ENCODE measurements at places on chromosomes 11 and 22. TPM values are rescaled to one million over a fixed set of nuclear protein-coding genes. Genes with fewer than 3 reads are reported as not detected.

DNA sequence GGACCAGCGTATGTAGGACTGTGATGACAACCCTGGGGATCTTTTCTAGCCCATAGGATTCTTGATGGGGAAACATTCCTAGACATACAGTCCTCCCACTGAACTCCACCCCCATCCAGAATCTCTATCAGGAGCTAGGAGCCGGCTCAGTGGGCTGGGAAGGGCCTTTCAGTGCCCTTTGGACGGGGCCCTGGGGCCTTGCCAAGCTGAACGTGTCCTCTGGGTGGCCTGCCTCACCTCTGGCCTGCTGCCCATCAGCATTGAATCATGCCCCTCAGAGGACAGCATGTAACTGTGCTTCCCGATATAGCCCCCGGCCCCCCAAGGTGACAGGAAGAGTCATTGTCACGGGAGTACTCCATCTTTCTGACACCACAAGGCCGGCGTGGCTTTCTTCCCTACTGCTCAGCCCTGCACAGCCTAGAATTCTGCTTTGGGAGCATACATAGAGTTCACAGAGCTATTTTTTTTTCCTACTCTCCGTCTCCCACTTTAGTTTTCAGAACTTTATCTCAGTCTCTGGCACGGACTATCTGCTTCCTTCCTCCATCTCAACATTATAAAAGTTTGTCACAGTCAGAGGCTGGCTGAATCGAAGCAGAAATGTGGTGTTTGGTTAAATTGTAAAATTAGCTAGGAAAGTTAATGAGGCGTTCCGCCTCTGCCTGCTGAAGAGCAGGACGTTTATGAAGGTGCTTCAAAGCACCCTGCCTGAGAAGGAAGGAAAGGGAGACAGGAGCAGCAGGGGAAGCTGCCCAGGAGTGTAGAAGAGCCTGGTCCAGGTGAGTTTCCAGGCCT lies 111.9 kb downstream of the ZBTB16 start:
- peak; percentile 93 for DNase-seq

GRCh38 chr11:122670131-122670530 lies 14.6 kb downstream of the UBASH3B start:
- DNase-seq: no peak

DNA sequence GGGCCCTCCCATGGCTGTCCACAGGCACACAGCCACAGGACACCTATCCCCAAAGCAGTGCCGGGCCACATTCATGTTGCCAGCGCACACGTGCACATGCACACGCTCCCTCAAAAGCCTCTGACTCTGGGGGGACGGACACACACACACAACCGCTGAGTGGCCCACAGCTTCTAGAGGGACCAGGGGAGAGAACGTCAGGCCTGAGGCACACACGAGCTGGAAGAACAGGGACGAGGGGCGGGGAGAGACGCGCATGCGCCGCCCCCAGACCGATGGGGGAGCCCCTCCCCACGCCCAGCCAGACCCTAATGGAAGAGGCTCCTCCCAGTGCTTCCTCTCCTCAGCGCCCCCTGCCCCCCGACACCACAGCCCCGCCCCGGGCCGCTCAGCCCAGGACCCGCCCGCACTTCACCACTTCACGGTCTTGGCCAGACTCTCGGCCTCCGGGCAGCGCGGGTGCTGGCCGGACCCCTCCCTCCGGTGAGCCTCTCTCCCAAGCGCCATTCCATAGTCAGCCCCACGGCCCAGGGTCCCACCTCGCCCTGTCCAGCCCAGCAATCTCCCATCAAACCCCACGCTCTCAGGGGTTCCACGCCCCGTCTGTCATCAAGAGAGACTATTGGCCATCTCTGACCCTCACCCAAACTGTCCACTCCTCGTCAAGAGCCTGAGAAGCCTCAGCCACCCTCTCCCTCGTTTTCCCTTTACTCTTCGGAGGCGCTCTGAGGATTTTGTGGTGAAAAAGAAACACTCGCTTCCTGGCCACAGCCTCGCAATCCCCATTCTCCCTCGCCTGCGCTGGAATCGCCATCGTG lies 11.7 kb downstream of the NRXN2 start:
- no peak for DNase-seq

DNA sequence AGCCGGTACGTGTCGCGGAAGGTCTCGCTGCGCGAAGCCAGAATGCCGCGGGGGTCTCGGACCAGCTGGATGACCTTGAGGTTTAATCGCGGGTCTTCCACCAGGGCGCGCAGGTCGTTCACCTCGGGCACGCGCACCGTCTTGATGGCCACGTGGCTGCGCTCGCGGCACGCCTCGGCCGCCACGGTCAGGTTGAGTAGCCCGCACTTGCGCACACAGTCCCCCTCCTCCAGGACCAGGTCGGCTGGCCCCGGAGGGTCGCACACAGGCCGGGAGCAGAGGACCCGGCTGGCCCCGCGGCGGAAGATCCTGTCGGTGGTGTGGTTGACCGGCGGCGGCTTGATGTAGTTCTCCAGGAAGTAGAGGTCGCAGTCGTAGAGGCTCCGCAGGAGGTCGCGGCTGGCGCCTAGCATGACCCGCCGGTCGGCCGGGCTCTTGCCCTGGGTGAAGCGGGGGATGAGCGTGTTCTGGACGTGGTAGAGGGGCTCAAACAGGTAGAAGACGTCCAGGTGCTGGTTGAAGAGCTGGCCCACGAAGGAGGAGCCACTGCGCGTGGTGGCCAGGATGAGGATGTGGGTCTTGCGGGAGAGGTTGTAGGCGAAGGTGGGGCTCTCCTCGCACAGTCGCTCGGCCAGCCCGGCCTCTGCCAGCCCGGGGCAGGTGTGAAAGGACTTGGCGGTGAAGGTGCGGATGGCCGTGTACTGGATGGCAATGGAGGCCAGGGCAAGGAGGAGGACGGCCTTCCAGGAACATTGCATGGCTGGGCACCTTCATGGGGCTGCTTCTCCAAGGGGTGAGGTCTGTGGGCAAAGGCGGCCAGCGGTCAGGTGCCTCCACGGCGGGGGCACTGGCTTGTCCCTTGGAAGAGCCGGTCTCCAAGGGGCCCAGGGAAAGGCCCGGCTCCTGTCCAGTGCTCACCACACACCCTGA lies 15.0 kb downstream of the CHST1 start:
- peak; percentile 50 for DNase-seq

GRCh38 chr11:70319396-70320076 lies 49.0 kb downstream of the PPFIA1 start:
- no peak for DNase-seq

- no peak for DNase-seq
Measured at GRCh38 chr11:105158436-105158835, 18.9 kb upstream of the CARD18 start.

GRCh38 chr11:70900540-70900939 lies 351.8 kb downstream of the SHANK2 start:
- no peak for DNase-seq

- DNase-seq: no peak
Measured at GRCh38 chr11:82233201-82233600, 500.5 kb downstream of the FAM181B start.

GRCh38 chr22:28826921-28827320 lies 26.6 kb upstream of the XBP1 start:
- no peak for DNase-seq

DNA sequence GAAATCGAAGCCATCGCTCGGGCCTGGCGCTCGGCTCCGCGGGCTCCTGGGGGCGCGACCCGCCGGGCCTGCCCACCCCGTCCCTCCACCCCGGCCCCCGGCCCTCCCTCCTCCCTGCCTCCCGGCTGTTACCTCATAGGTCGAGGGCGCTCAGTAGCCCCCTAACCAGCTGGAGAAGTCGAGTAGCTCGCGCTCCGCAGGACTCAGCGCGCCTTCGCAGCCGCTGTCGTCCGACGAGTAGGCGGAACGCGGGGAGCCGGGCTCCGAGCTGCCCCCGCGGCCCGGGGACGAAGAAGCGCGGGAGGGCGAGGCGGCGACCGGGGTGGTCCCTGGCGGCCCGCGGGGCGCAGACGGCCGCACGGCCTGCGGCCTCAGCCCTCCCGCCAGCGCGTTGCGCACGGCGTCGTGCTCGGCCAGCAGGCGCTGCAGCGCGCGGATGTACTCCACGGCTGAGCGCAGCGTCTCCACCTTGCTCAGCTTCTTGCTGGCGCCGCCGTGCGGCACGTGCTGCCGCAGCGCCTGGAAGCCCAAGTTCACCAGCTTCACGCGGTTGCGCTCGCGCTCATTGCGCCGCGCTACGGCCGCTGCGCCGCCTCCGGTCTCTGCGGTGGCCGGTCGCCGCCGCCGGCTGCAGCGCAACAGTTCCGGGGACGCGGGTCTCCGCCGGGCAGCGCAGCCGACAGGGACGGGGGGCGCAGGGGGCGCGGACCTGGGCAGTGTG lies 627 bp downstream of the ASCL2 start:
- no peak for DNase-seq

DNA sequence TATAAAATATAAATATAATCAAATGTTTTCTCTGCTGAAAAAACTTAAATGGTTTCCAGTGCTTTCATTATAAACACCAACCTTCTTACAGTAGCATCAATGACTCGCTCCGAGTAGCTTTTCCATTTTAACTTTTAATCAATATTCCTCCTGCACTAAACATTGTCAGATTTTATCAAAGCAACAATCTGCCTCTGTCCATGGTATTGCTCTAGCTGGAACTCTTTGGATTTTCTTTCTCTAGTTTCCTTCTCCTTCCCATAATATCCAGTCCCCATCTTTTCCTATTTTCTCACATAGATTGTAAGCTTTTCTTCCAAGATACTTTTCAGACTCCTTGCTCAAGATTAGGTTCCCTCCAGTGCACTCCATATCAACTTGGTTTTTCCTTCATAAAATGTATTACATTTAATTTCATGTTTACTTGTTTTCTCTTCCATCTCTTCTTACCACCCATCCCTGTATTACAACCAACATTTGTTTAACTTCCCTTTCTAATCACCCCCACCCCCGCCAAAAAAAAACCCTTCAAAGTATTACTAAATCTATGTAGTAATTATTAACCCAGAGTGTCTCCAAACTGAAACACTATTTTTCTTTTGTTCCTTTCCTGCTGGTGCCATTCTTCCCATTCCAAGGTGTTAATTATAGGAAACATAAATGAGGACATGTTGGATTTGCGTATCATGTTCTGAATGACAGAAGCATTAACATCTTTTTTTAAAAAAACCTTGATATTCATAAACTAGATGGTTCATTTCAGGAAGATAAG lies 716.5 kb downstream of the NELL1 start:
- no peak for DNase-seq

DNA sequence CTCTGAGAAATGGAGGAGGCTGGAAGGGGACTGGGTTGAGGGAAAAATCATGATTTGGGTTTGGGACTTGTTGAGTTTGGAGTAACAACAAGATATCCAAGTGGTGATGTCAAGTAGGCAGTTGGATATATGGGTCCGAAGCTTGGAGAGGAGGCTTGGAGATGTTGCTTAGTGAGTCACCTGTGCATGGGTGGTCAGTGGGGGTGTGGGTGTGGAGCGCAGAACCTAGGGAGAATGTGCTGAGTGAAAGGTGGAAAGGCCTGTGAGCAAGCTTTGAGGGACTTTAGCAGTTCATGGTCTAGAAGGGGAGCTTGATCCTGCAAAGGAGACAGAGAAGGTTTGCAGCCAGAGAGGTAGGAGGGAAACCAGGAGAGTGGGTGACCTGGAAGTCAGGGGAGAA lies 38.2 kb downstream of the PRDM11 start:
- DNase-seq: no peak

DNA sequence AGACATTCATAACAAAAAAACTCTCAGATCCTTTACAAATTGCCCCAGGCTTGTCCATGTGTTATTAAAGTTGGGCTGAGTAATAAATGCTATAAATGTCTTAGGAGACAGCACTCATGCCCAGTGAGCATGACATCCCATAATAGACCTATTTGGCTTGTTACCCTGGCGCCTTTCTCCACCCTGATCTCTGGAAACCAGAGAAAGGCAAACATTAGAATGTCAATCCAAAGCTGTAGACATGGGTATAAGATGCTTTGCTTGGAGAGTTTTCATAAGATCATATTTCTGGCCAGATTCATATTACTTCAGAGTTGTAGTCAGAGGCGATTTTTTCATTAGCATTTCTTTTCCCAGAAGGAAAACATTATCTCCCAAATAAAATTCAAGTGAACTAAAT lies 161.3 kb upstream of the UBASH3B start:
- no peak for DNase-seq

- DNase-seq: peak; percentile 83
Measured at GRCh38 chr11:44945666-44946065, 5.0 kb downstream of the TP53I11 start.

DNA sequence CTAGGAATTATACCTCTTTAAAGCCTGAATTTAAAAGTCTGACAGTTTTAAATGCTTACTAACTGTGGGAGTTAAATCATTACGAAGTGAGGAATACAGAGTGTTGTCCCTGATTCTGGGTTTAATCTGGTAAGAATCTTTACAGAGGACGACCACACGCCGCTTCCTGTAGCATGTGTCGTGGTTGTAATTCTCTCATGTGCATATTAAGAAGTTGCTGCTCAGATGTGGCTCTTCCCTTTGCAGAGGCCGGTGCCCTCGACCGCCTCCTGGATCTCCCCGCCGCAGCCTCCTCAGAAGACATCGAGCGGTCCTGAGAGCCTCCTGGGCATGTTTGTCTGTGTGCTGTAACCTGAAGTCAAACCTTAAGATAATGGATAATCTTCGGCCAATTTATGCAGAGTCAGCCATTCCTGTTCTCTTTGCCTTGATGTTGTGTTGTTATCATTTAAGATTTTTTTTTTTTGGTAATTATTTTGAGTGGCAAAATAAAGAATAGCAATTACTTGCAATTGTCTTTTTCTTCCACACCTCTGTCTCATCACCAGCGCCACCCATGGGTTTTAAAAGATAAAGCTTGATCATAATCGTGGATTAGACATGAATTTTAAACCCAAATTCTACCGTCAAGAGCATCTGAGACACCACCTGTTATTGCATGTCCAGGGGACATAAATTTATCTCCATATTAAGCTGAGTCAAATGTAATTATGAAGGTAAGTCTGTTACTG lies 6.5 kb downstream of the GAL start:
- peak; percentile 33 for DNase-seq

GRCh38 chr11:34358728-34359547 lies 1.1 kb upstream of the ABTB2 start:
- peak; percentile 88 for DNase-seq

- DNase-seq: no peak
Measured at GRCh38 chr11:122170815-122171475, 54.9 kb upstream of the BLID start.

DNA sequence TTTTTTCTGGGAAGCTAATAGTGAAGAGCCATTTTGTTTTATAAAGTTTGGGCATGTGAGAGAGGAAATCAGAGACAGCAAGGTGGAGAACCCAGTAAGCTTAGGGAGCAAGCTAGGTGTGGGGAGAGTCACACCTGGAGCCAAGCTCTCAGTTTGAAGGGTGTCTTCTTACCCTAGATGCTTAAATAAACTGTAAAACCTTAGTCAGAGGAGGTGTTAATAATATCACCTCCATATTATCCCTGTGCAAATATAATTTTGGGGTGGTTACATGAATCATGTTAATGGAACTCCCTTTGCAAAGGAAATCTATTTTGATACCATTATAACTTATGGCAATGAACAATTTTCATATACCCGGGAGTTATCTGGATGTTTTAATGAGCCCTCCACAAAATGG lies 246.2 kb upstream of the PLET1 start:
- DNase-seq: no peak

IGSF9B gene
- total RNA-seq: 12.5 TPM

TENM4 gene
- total RNA-seq: 1.4 TPM

EFCAB6 gene
- total RNA-seq: 1.8 TPM

OR8D4 gene
- total RNA-seq: not detected

SEC14L6 gene
- total RNA-seq: 0.41 TPM

NADSYN1 gene
- 72.0 TPM for total RNA-seq

APOA5 gene
- total RNA-seq: not detected

ADORA2A gene
- 3.6 TPM for total RNA-seq

SAA1 gene
- not detected for total RNA-seq

TST gene
- 31.4 TPM for total RNA-seq

RAPSN gene
- 0.36 TPM for total RNA-seq

BSX gene
- not detected for total RNA-seq

COMMD9 gene
- 27.4 TPM for total RNA-seq

OR51A7 gene
- total RNA-seq: not detected

All from sigmoid colon (tissue), 7 donors.